AG04450 (cell line): ENCODE measurements at places on chromosomes 1 and 21.

DNA sequence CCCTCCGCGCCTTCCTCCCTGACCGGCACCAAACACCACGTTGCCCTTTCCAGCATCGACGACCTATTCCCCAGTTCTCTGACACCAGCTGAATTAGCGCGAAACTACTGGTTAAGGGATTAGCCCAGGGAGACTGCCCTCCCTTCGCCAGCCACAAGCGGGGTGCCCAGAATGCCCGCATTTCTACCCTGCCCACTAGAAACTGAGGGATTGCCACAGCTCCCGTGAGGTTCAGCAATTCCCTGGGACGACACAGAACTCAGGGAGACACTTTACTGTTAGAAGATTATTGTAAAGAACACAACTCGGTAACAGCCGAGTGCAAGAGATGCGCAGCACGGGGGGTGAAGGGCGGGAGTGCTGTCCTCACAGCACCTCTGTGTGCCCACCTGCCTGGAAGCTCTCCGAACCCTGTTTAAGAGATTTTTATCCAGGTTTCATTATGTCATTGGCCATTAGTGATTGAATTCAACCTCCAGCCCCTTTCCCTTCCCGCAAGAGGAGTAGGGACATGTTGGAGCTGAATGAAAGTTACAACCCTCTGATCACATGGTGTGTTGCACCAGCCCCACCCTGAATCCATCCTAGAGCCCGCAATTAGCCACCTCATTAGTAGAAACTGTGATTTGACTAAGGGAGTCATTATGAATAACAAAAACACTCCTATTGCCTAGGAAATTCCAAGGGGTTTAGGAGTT, 15.8 kb upstream of the RIPPLY3 start:
- DNase-seq: no peak

DNA sequence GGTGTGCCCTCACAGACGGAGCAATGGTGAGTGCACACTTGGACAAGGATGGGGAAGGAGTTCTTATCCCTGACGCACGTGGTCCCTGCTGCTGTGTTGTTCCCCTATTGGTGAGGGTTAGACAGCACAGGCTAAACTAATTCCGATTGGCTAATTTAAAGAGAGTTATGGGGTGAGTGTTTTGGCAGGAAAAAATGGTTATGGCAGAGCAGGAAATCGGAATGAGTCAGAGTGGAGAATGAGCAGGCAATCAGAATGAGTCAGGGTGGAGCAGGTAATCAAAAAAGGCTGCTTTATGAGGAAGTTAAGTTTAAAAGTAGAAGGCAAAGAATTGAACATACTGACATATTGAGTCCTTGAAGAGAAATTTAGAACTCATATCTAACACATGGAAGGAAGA, 100.5 kb downstream of the NGF start:
- no peak for DNase-seq

DNA sequence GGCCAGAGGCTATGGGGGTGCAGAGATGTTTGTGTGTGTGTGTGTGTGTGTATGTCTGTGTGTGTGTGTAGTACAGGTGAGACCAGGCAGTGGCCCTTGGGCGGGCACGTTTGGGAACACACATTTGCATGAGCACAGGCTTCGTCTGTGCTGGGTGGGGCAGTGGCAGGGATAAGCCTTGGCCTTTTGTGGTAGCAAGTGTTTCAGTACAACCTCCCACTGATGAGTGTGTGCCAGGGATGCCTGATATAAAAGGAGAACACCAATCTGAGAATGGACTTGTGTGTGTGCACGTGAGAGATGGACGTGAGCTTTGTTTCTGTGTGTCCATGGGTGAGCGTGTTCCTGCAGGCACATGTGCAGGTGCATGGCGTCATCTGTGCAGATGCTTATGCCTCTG, 3.0 kb downstream of the NTRK1 start:
- DNase-seq: no peak

- no peak for DNase-seq
Measured at GRCh38 chr1:108045460-108045859, 80.5 kb upstream of the VAV3 start.

DNA sequence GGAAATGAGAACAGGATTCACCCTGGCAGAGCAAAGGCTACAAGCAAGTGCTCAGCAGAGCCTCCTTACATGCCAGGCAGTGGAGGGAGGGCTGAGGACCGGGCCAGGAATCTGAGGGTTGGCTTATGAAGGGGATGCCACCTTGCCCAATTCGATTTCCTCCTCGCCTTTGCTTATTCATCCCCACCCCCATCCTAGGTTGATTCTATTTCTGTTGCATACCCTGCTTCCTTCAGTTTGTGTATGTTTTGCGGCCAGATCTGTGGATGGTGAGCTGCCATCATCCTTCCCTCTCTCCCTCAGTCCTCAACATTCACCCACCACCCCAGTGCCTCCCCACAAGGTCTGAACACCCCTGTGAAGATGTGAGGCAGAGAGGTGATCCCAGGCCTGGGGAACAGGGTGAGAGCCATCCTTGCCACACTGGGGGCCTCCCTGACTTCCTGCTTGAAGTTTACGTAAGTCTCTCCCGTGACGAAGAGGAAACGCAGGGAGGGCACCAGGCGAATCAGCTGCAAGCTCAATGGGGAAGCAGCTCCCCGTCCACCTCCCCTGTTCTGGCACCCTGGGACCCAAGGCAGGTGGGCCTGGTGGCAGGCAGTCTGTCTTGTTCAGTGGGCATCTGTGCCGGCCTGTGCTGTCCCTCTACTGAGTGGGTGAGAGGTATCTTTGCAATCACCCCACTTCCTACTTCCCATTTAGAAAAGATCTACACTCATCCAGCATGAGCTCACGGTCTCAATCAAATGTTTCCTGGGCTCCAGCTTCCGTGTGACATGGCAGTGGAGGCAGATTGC, 50.6 kb upstream of the CNTN2 start:
- no peak for DNase-seq

GRCh38 chr1:214282630-214283242, 1.8 kb downstream of the SMYD2 start:
- no peak for DNase-seq

DNA sequence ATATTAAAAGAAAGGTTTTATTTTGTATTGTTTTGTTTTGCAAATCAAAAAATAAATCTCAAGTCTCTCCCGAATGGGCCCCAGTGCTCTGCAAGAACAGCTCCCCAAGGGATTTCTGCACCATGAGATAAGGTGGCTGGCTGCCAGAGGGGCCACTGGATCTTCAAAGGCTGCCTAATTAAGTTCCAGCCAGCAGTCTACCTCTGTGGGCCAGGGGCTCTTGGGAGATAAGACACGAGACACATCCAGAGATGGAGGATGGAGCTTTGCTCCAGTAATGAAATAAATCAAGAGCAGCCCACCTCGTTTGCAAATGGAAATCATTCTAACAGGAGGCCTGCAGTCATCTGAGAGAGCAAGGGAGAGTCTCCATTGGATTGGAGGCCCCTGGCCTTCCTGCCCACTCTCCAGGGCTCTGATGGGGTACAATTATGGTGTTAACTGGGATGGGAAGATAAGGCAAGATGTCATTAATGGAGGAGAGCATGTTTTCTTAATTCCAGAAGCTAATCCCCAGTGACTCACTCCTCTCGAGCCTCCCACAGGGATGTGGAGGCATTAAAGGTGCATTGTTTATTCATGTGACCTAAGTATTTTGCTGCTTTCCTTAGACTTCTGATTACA, 155.2 kb upstream of the KAZN start:
- no peak for DNase-seq

DNA sequence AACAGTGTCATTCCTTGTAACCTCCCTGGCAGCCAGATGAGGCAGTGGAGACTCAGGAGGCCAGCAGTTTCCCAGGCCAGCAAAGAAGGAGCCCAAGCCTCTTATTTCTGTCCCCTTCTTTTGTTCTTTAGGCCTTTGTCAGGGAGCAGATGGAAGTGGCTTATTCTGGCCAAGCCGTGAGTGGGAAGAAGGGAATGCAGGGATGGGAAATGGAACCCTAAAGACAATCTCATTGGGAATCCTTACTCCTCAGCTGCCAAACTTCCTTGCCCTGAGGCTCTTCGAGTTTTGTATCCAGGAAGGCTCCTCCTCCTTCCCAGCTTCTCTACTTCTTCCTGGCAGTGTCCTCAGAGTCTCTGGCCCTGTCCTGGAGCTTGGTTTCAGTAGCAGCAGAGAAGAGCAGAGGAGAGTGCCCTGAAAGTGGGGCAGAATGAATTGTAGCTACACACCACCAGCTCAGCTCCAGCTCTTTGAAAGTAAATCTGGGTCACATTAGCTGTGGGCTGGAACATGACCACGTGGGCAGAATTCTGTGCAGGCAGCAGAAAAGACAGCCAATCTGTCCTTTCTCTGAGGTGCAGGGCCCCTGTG, 63.9 kb downstream of the NDUFS5 start:
- DNase-seq: no peak

- no peak for DNase-seq
Measured at GRCh38 chr21:34192646-34193285, 119.4 kb downstream of the MRPS6 start.

DNA sequence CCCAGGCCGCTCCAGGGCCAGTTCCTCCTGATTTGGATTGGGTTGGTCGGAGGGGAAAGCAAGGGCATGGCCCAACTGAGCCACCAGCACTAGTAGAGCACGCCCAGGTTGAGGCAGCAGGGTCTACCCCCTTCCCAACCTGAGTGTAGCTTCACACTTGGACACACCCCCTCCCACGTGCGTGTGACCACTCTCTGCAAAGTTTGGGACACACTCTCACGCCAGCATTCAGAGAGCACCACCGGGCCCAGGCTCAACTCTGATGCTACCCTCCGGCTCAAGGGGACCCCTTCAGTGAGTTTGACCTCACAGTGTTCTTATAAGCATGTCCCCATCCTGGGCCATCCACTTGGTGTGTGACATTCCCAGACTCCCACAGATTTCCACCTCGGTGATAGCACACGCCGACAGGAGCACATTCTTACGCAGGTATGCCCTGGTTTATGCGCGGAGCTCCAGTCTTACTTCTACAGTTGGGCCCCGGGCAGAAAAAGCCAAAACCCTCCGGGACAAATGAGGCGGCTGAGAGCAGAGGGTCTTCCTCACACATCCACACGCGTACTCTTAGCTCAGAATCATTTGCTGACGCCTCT, 3.0 kb upstream of the DMRTA2 start:
- no peak for DNase-seq
